ENCODE measurements at places on chromosomes 1 and 21.

GRCh38 chr1:31485166-31485565 is 72.2 kb downstream of the SERINC2 start:
- DNase-seq, result no peak

DNA sequence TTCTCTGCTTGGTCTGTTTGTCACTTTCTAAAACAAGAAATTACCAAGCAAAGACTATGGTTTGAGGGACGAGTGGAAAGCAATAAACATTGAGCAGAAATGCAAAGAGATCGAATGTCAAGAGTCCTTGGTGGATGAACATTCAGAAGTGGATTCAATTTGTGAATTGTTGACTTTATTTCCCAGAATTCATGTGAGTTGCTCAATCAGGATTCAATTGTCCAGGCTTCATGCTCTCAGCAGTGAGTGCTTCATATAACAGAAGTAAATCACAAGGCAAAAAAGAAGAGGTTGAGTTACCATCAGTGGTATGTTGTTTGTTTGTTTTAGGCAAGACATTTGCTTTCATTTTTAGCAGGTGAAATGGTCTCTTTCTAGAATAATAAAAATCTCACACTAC is 31.9 kb downstream of the NGF start:
- no peak for DNase-seq

GRCh38 chr21:23939369-23940065 is 1667.8 kb downstream of the MRPL39 start:
- DNase-seq, result no peak

- no peak for DNase-seq
Measured at GRCh38 chr1:30698401-30698981, 24.9 kb downstream of the MATN1 start.

DNA sequence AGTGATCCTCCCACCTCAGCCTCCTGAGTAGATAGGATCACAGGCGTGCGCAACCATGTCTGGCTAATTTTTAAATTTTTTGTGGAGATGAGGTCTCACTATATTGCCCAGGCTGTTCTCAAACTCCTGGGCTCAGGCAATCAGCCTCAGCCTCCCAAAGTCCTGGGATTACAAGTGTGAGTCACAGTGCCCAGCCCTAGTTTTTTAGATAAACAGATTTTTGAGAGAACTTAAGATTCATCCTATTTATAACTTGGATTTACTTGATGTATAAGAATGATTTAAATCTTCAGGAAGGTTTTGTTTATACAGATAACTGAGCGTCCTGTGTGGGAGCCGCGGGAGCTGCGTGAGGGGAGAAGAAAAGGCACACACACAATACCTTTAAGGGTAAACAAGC is 26.2 kb downstream of the HEYL start:
- DNase-seq, result no peak

GRCh38 chr1:40756523-40756922 is 27.1 kb upstream of the KCNQ4 start:
- DNase-seq, result no peak

GRCh38 chr1:224500796-224501195 is 66.2 kb upstream of the WDR26 start:
- no peak for DNase-seq
